ENCODE measurements at places on chromosomes 16 and 17.

DNA sequence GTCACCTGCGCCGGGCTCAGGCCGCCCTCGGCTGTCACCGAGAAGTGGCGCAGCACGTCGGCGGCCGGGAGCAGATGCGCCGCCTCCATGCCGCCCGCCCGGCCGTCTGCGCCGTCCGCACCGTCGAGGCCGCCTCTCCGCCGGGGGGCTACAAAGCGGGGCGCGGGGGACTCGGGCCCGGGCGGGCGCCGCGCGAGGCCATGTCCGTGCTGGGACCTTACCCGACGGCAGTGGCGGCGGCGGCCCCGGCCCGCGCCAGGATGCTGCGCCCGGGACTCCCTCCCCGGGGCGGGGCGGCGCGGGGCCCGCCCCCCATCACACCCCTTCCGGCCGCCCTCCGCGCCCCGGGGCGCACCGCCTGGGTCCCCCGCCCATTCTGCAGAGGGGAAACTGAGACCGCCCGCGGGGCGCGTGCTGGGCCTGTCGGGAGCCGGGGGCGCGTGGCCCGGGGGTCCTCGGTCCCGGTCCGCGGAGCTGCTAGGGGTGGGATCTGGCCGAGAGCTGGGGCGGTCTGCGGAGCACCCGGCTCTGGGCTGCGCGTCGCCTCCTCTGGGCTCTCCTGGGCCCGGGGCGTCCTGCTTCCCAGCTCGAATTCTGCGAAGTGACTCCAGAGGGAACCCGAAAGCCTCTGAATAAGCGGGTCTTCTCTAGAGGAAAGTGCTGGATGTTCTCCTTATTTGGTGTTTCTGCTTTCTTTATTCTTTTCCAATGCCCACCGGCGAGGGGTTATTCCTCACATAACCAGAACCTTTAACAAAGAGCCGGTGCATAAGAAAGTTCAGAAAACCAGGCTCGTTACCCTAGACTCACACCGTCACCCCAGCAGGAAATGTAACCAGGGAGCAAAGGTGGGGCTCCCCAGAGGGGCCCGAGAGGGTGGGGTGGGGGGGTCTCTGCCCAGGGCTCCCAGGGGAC, at the start of gene ATP2A3:
Gene ATP2A3, minus strand, starts transcription at position 235 of the 915 bp plus-strand sequence. Its CDS starts 146 bp downstream, at position 89.
- DNase-seq, result peak; percentile 57

GRCh38 chr16:26212599-26212998, 520.8 kb downstream of the HS3ST4 start:
- DNase-seq, result no peak

GRCh38 chr17:60656499-60656898, 21.2 kb upstream of the BCAS3 start:
- DNase-seq, result no peak

- DNase-seq, result no peak
Observed at GRCh38 chr17:10031127-10031526, 126.1 kb upstream of the RCVRN start.

DNA sequence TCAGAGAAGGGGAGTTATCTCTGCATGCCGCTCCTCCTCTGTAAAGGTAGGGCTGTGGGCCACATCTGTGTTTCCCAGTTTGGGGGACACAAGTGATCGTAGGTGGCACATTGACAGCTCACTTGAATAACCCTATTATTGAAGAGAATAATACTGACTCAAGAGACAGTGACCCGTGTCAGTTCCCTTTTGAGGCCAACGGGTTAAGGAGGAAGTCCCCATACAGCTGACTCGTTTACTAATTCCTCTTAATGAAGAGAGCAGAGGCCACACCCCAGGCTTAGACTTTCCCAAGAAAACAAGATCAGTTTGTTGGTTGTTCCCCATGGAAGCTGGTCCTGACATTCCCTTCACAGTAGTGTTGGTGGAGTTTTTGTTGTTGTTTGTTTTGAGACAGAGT, 33.0 kb downstream of the IL4R start:
- peak; percentile 46 for DNase-seq

DNA sequence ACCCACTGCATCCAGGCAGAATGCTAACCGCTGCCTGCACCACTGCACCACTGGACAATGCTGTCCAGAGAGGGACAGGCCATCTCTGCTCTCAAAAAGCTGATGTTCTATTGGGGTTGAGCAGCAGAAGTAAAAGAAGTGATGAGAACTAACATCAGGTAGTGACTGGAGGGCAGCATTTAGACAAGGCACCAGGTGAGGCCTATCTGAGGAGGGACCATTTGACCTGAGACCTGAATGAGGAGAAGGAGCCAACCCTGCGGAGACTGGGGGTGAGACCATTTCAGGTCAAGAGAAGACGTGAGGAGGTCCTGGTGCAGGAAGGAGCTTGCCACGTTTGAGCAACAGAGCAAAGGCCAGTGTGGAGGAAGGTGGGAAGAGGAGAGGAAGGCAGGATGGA, 34.0 kb downstream of the NTN1 start:
- no peak for DNase-seq

- DNase-seq, result no peak
Observed at GRCh38 chr17:340074-340473, 12.5 kb downstream of the RPH3AL start.

DNA sequence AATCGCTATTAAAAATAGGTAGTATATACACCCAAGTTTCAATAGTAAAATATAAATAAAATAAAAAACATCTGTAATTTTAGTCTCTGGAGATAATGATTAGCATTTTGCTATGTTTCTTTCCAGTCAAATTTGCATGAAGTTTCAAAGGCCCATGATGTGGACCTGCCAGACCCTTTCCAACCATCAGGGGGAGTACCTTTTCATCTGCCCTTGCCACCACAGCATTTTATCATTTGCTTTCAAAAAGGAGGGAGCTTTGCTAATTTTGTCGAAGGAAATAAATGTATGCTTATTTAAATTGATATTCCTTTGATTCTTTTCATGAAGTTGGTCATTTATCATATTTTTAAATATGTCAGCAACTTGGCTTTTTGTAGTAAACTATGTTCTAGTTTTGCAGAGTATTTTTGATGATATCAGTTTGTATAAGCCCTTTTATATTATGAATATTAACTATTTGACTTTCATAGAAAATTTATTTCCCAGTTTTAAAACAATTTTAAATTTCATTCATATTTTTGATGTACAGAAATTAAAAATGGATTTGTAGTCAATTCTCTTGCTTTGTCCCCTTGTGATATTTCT, 115.2 kb upstream of the NETO2 start:
- peak; percentile 21 for DNase-seq

GRCh38 chr17:72501404-72502370, 380.9 kb downstream of the SOX9 start:
- no peak for DNase-seq

- peak; percentile 85 for DNase-seq
Observed at GRCh38 chr17:8118769-8119580, 661 bp upstream of the ALOXE3 start.

DNA sequence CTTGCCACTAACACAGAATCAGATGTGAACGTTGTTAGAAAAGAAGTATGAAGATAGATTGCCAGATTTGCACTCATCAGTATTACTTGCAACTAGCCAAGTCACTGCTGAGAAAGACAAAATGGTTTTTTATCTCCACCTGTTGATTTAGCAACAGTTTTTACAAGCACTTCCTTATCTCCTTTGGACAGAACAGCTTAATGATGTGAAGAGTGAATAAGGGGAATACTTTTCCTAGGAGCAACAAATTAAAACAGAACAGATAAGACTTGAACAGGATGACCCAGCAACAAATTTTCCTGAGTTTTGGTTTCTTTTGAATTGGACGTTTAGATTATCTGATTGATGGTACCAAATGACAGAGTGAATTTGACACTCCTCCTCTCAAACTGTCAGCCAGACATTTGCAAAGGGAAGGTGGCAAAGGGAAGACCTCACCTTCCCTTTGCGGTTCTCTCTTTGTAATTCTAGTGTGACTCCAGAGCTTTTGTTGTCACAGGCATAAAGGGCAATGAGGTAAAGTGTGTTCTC, 130.6 kb downstream of the NLK start:
- no peak for DNase-seq

- no peak for DNase-seq
Observed at GRCh38 chr17:38861399-38861843, 7.9 kb upstream of the RPL23 start.

GRCh38 chr16:78257376-78257728, 157.9 kb downstream of the WWOX start:
- DNase-seq, result no peak

DNA sequence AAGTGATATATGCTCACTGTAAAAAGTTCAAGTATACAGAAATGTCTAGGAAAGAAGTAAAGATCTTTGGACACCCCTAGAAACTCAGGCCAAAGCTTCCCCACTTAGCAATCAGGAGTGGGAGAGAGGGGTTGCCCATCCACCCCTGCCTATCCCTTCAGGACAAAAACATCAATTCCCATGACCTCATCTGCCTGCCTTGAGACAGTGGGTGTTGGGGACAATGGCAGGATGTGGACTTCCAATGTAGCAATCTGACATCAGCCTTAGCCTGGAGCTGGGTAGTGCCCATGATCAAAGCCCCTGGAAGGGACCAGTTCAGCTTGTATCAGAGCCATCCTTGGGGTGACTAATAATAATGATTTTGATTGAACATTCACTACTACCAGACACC, 18.1 kb downstream of the ITPRIPL2 start:
- DNase-seq, result no peak
